NT2/D1 (cell line): ENCODE measurements at places on chromosomes 1 and 21.

- DNase-seq, result no peak
These were observed 103.9 kb downstream of the HMCN1 start for GRCh38 chr1:185838111-185838510.

DNA sequence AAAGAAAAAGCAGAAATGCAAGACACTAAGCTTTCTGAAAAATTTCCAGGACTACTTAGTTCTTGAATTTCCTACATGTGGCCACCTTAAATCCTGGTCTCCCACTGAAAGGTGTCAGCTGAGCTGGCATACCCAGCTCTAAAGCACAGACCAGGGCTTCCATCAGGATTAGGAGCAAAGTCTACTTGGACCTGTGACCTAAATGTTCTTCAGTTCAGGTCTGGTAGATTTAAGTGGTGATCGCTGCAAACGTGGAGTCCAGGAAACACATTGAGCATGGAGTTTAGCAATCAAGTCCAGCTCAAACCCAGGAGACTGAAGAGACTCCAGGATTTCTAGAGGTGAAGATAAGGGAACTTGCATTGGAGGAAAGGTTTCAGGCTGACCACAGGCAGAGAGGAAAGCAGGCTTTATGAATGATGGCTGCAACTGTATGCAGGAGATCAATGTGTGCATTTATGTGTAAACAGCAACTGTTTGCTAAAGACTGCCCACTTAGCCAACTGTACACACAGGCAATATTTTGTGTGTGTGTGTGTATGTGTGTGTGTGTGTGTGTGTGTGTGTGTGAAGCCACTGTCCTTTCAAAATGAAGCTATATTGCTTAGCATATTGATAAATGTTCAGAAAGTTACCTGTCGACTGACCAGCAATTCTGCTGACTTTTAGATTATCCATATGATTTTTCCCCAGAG is 75.2 kb downstream of the LMX1A start:
- DNase-seq, result no peak

GRCh38 chr1:3440300-3440681 is 14.2 kb upstream of the ARHGEF16 start:
- DNase-seq, result no peak

DNA sequence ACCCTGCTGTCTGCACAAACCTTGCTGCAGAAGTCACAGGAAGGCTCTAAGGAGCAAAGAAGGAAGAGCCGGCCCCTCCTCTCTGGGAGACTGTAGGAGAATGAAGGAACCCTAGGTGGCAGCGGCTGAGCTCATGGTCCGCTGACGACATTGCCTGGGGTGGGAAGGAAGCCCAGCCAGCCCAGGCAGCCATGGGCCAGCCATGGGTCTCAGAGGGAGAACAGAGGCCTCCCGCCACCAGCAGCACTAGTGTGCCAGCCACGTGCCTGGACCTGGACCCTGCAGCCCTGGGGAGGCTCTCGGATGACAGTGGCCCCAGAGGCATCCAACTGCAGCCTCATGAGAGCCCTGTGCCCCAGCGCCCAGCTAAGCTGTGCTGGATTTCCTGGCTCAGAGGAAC is 49.2 kb upstream of the POFUT2 start:
- no peak for DNase-seq

DNA sequence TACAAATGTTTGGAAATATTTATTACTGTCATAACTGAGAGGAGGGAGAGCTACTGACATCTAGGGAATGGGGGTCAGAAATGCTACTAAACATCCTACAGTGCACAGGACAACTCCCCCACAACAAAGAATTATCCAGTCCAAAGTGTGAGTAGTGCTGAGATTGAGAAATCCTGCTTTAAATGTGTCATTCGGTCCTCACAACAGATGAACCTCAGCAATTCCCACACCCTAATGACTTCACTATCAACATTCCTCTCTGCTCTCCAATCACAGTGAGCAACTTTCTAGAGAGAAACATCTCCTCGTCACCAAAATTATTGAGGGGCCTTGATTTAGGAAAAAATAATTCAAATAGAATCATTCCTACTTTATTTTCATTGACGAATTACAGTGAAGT is 18.0 kb downstream of the OMA1 start:
- DNase-seq, result no peak

GRCh38 chr1:203581841-203582240 is 44.8 kb upstream of the ATP2B4 start:
- no peak for DNase-seq

DNA sequence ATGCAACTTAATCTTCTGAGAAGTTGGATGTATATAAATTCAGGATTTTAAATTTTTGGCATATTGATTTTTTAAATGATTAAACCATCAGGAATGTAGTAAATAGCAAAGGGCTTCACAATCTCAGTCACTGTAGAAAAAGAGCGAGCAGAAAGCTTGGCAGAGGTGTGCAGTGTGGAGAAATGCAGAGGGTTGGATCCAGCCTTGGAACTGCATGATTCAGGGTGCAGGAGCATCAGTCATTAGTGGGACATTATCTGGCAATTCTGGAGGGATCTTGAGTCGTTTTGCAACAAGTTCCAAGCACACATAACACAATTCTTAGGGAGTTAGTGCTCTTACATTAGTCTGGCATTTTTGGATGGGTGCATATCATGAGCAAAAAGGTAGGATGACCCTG is 267.9 kb downstream of the PLA2G4A start:
- no peak for DNase-seq

- no peak for DNase-seq
These were observed 318.1 kb downstream of the KCNH1 start for GRCh38 chr1:210815641-210816550.

DNA sequence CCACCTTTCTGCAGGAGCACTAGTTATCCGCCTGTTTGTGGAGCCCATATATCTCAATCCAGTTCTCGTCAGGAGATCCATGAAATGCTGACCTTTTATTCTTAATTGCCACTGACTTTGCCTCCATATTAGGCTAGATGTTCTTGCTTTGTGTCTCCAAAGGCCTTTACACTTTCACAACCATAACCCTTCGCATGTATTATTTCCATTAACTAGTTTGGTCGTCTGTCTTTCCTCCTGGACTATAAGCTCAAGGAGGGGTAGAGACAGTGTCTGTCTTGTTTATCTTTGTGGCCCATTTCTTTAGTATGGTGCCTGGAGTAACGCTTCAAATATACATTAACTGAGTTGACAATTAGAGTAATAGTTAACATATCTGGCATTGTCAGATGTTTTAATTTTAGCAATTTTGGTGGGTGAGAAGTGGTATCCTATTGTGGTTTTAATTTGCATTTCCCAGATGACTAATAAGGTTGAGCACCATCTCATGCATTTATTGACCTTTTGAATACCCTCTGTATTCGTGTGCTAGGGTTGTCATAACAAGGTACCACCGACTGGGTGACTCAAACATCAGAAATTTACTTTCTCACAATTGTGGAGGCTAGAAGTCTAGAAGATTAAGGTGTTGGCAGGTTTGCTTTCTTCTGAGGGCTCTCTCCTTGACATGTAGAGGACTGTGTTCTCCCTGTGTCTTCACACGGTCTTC is 21.7 kb upstream of the IL12RB2 start:
- no peak for DNase-seq

DNA sequence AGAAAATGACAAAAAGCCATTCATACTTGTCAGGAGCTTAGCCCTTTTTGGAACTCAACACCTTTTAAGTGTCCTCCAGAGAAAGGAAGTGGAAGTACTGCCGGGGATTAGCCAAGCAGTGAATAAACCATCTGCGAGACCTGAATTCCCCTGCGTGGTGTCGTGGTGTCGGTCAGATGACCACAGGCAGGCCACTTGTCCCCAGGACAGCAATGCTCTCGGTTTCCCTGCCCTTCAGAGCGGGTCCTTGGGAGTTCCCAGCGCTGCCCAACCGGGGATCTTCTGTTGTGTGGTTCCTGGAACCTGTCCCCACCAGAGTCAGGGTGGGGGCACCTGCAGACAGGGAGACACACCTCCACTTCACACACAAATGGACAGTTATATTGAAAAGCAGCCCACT is 9.2 kb downstream of the GPR157 start:
- DNase-seq, result no peak

- no peak for DNase-seq
These were observed 6.8 kb downstream of the HIPK1 start for GRCh38 chr1:113935970-113936369.

DNA sequence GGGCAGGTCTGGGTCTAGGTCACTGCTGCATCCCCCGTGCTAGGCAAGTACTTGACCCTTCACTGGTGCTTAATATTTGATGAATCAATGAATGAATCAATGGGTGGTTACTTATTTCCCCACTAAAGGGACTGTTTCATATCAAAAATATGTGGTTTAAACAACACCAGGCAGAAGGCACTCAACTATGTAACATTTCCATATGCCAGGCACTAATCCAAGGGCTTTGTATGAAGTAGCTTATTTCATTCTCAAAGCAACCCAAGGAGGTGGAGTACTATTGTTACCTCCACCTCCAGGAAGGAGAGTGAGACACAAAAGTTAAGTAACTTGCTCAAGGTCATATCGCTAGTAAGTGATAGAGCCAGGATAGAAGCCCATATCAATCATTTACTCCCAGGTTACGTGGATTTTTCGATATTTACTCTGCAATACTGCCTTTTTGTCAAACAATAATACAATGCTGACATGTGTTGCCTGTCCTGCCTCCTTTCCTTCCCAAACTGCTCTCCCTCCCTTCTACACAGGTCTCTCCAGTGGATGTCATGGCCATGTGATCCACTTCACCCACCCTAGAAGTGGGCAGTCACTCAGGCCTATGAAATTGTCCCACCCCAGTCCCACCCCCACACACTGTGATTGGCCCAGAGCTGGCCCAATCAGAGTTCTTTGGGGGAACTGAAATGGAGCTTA is 142.8 kb downstream of the ETS2 start:
- no peak for DNase-seq
